ENCODE measurements at places on chromosomes 5 and 9.

- DNase-seq, result no peak
Observed at GRCh38 chr5:51889703-51890102, 506.5 kb downstream of the ISL1 start.

DNA sequence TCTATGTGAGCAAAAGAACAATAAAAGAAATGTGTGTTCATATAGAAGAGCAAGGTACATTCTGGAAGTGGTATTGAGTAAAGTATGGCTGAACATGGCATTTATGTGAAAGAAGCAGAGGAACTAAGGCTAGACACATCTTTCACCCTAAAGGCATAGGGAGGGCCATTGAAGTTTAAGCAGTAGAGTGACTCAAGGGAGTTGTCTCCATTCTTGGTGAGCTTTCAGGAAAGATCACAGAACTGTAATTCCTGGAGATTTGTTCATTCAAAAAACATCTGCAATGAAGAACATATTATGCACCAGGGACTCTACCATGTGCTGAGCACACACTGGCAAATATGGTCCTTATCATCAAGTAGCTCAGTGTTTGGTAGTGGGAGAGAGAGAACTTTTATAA is 24.8 kb upstream of the HTR1A start:
- DNase-seq, result no peak

DNA sequence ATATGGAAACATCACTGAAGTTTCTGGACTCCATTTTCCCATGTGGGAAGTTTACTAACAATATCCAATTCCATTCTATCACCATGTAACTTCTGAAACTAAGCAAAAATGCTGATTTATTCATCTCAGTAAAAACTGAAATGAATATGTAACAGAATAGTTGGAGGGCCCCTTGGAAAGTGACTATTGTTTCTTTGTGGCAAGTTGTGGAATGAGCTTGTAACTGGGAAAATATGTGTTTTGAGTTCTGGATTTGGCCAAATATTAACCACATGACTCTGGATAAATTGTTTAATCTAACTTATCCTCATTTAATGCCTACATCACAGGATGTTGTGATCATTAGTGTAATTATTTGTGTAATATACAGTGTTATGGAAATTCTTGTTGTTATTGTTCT is 619.3 kb downstream of the TLE4 start:
- no peak for DNase-seq

- DNase-seq, result no peak
Observed at GRCh38 chr9:86842573-86842972, 104.7 kb downstream of the GAS1 start.

GRCh38 chr5:127471211-127471610 is 46.2 kb upstream of the PRRC1 start:
- DNase-seq, result no peak

DNA sequence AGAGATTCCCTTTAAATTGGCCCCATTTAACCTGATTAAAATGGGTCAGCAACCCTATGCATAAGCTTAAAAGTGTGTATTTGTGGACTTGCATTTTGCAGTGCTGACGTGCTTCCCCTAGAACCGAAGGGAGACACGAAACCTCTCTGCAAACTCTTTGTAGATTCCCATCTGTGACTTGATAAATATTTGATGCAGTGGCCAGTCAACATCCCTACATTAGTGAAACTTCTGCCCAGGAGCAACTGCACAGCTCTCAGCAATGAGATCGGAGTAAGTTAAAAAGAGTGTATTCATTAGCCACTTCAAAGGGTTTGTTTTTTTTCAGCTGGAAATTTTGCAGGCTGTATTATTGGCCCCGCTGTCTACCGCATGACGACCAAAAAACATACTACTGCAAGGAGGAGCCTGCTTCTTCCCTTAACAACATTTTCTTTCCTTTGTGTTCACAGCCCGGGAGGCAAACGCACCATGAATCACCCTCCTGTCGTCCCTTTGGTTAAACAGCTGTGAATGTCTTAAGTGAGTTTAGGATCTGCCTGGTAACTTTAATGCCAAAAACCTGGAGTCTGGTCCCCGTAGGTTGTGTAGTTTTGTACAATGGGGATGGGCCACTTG is 38.0 kb upstream of the TCERG1 start:
- no peak for DNase-seq

DNA sequence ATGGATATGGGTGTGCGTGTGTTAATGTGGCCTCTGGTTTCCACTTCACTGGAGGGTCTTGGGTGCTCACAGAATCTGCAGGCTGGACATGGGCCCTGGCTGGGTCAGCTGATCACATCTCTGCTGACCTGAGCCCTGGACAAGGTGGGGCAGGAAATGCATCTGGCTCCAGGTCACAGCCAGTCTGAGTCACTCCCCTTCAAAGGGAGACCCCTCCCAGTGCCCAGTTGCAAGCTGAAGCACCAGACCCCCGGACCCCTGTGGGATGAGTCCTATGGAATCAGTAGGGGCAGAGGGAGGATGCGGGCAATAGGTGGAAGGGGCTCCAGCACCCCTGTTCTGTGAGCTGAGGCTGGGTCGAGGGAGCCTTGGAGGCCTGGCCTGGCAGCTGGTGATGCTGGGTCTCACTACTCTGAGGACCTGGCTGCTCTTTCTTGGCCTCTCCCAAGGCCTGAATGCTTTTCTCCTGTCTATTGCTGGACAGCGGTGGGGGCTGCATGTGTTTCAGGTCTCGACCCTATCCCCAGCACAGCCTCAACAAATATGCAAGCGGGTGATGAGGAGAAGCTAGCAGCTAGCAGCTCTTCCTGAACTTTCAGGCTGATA is 54.5 kb downstream of the PHF2 start:
- no peak for DNase-seq

GRCh38 chr9:114461468-114461867 is 43.8 kb downstream of the WHRN start:
- no peak for DNase-seq

DNA sequence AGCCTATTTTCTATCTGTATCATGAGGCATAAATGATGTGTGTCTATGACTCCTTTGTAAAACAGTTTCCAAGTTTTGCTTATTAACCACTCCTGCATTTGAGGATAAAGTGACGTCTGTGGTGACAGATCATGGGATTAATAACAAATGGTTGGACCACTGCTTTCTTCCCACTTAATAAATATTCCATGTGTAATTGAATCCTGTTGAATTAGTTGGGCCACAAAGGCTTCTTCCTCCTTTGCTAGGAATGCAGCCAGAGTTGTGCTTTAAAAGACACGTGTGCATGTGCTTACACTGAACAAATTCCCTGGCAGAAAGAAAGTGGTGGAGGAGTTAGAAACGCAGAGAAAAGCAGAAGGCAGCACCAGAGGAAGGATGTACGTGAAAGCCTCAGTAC is 150.2 kb downstream of the ACTBL2 start:
- no peak for DNase-seq

GRCh38 chr5:32814620-32815019 is 103.5 kb downstream of the NPR3 start:
- DNase-seq, result no peak

DNA sequence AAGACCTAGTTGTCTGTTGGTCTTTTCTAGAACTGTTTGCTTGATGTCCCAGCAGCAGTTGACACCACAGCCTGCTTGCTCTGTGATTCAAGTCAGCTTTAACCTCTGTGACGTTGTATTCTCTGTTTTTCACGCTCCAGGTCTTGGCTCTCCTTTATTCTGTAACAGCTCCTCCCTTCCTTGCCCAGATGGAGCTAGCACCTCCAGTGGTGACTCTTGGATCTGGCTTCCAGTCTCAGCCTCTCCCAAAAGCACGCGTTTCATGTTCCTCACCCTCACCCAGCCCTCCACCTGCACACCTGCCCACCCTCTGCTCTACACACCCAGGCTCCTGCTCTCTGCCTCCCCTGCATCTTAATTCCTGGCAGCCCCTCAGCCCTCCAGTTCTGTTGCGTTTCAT is 50.6 kb downstream of the DMRT1 start:
- no peak for DNase-seq

DNA sequence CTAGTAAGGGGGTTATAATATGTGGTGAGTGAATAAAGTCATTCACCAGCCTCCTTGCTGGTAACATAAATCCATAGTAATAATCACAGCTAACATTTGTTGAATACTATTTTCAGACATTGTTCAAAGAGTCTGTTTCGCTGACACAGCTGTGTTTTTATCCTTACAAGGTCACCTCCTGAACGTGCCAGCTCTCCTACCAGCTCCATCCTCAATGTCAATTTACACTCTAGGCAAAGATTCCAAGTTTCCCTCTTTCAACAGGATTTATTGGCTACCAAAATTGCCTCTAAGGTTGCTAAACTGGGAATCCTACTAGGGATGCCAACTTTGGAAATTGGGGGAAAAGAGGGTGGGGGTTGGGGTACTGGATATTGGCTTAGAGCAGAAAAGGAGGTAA is 30.7 kb upstream of the SMC5 start:
- no peak for DNase-seq

- DNase-seq, result no peak
Observed at GRCh38 chr5:51806677-51807076, 423.4 kb downstream of the ISL1 start.

DNA sequence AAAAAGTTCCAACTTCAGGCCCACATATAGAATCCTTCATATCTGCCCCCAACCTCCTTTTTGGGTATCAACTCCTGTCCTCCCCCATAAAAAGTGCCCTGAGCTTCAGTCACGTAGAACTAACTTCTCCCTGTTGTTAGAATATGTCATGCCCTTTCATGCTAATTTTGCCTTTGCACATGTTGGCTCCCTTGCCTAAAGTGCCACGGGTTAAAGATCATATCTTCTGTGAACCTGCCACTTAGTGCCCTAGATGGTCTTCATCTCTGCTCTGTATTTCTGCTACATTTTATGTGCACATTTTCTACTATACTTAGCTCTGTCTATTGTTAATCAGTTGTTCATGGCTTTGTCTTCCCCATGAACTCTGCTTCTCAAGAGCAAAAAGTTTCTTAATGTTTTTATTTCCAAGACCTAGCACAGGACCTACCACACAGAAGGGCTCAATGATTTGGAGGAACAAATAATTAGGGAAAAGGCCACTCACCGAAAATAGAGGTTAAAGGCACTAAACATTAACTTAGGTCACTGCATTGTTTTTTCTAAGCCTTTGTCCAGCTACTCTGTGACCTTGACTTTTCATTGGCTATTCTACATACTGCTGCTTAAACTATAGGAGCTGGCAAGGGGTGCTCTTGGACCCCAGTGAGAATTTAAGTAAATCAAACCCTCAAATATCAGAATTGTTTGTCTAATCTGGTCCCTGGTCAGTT is 94.3 kb downstream of the ARSB start:
- DNase-seq, result no peak
